ENCODE measurements at places on chromosomes 7 and 10.

- DNase-seq = no peak
These were observed 12.6 kb upstream of the SH2B2 start for GRCh38 chr7:102273749-102274712.

DNA sequence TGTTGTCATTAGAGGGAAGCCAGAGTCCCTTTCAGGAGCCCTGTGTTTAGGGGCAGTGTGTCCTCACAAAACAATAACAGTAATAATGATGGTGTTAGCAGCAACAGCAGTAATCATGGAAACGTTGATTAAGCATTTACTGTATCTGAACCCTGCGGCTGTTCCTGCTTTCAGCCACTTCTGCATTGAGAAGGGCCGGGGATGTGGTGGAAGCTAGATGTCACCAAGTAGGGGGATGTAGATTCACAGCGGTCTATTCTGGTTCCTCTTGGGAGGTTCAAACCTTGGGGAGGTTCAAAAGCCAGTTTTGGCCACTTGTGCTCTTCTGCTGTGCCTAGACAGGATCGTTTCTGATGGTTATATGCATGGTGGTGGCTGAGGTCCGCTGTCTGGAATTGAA, 44.8 kb downstream of the PRPF18 start:
- no peak for DNase-seq

- DNase-seq = no peak
These were observed 142.0 kb upstream of the AGK start for GRCh38 chr7:141409219-141409618.

DNA sequence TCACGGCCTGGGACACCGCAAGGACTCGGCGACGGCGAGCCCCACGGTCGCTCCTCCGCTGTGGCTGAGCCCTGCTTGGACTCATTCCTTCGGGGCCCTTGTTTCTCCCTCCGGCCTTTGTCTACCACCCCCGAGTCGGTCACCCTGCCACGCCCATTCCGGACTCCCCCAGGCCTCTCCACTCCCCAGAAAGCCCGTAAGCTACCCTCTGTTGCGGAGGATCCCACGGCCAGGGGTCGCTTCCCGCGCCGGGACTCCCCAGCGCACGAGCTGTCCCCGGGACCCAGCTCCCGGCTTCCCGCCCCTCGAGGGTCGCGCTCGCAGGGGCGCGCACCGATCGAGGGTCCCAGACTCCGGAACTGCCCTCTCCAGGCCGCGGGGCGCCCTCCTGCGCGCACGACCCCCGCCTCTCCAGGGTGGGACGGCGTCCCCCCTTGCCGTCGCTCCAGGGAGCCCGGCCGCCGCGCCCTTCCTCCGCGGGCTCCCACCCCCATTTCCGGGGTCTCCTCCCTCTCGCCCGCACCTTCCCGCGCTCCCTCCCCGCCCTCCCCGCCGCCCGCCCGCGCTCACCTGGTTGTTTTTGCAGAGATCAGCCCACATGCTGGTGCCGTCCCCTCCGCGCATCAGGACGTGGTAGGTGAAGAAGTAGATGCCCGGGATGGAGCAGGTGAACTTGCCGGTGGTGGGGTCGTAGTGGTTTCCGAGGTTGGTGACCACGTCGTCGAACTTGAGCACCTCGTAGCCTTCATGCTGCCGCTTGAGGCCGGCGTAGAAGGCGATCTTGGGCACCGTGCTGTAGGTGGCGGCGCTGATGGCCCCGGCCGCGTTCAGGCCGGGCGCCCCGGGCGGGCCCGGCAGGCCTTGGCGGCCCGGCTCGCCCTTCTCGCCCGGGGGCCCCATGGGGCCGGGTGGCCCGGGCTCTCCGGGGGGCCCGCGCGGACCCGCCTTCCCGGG, 1.5 kb downstream of the C1QL3 start:
- no peak for DNase-seq

DNA sequence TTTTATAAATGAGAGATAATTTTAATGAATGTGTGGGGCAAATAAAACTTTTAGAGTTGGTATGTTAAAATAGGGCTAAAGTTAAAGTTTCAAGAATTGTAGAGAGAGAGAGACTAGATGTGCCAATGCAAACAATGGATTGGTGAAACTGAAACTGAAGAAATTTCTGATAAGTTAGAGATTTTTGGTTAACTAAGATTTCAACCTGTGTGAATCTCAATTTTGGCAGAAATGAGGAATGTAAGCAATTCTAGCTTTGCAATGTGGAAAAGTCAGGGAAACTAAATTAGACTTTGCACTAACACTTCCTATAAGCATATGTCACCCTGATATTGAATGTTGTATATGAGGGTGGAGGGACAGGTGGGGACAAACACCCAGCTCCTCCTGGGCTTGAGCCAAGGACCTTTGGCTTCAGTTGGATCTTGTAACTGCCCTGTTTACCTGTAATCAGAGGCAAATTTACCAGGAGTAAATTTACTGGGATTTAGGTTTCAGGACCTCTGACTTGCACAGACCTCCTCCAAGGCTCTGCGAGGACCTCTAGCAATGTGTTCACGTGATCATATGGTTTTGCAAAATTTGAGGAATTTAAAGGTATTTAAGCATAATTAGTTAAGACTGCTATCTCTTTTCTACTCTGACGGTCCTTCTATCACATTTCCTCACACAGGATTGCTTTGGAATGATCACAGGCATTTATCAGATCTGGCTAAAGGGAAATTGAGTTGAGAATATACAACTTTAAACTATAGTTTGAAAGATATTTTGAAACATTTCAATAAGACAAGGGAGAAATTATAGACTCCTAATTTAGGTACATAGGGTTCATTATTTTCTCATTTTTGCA, 33.1 kb upstream of the RPA3 start:
- no peak for DNase-seq

- DNase-seq = no peak
These were observed 297.6 kb upstream of the PITRM1 start for GRCh38 chr10:3470191-3470590.

- no peak for DNase-seq
These were observed 891.2 kb downstream of the PCDH15 start for GRCh38 chr10:53909791-53910190.

DNA sequence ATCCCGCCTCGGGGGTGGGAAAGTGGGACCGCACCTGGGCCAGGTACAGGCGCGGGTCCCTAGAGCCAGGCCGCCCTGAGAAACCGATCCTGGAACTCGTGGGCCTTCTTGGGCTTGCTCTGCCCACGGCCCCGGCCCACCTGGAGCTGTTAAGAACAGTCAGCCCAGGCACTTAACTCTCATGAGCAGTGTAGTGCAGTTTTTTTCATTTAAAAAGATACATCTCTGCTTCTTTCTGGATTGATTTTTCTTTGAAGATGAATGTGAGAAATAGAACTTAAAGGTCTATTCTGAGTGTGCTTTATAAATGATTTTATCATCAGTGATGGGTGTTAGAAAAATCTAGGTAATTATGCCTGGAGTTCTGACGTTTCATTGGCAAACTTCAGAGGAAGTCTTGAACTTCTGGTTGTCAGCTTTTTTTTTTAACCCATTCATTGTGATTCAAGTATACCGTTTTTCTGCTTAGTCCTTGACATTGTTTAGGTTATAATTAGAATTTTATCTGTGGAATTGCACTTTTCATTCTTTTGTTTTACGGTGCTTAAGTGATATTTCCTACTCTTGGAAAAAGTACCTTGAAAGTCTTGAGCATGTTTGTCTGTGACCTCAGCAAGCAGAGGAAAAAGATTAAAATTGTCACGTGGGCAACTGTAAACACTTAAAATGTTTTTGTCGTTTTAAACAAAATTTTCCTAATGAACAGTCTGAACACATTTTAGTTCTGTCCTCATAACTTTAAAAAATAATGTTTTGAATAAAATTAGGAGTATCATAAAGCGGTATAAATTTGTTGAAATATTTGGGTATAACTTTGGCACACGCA, 906 bp downstream of the CDK1 start:
- no peak for DNase-seq

- no peak for DNase-seq
These were observed 43.5 kb downstream of the LOXL4 start for GRCh38 chr10:98224509-98224908.

DNA sequence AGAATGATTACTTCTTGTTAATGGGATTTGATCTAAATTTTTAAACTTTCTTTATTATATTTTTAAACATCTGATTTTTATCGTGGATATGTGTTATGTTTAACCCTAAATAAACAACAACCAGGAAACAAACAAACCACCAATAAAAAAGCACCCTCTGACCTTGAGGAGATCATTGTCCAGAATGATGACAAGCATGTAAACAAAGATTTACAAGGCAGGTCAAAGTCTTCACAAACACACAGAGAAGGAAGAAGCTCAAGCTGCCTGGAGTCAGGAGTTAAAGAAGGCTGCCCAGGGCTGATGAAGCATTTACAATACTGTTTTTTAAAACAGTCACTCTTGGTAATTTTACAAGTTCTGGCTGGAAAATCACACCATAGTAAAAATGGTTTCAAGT, 31.0 kb upstream of the EGFR start:
- no peak for DNase-seq

DNA sequence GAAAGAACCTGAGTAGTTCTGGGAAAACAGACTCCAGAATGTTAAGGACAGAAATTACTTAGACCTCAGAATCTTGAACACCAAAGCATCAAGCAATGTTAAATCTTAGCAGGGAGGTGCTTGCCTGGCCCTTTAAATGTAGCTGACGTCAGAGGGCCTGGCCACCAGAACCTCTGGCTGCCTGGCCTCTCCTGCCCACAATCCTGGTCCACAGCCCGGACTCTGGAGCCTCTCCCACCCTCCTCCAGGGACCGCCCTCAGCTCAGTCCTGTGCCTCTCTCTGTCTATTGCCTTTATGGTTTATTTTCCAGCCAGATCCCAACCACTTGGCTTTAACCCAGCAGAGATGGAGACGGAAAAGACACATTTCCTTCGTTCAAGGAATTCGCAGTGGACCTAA, 42.2 kb upstream of the EGR2 start:
- no peak for DNase-seq

DNA sequence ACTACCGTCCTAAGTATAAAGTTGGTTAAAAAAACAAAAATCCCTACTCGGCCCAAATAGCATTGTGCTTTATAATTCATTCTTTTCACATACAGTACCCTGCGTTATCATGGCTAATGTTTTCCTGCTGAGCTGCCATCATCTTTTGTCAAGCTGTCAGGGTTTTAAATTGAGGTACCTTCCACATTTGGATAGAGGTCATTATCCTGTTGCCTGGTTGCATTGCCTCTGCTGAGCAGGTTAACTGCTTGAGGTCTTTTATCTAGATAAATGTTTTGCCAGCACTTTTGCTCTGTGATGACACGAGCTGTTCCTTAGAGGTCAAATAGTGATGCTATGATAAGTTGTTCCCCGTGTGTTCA, 94.4 kb upstream of the FZD1 start:
- no peak for DNase-seq

DNA sequence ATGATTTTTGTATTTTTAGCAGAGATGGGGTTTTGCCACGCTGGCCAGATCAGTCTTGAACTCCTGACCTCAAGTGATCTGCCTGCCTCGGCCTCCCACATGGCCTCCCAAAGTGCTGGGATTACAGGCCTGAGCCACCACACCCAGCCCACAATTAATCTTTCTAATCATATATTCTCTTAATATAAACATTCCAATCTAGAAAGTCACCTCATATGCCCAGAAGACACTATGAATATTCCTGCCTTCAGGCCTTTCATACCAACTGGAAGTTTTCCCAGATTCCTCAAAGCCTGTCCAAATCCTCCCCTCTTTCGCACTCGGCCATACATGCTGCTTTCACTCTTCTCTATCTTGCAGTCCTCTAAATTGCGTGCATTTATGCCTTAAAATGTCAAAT, 32.6 kb downstream of the PDZD8 start:
- DNase-seq = no peak

- no peak for DNase-seq
These were observed 35.0 kb downstream of the LHFPL3 start for GRCh38 chr7:104363355-104363754.

DNA sequence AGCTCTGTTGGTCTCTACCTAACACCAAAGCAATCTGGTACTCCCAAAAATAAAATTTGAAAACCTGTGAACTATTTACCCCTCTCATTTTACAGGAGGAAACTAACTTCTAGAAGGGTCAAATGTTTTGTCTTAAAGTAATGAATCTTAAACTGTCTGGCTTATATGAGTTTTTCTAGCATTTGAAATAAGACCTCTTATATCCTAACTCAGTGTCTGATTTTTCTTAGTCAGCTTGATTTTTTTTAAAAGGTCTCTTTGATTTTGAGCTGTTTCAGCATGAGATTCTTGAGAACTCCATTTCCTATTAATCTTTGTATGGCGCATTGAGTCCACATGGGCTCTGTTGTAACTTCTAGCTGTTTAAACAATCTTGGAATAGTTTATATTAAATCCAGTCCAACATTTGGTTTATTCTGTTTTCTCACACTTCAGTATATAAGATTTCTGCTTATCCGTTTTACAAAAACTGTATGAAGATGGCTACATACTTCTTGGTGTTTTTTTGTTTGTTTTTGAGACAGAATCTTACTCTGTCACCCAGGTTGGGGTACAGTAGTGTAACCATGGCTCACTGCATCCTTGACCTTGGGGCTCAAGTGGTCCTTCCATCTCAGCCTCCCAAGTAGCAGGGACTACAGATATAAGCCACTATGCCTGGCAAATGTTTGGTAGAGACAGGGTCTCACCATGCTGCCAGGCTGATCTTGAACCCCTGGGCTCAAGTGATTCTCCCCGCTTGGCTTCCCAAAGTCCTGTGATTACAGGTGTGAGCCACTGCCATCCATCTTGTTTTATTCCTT, 91.1 kb downstream of the PPP1R9A start:
- no peak for DNase-seq

DNA sequence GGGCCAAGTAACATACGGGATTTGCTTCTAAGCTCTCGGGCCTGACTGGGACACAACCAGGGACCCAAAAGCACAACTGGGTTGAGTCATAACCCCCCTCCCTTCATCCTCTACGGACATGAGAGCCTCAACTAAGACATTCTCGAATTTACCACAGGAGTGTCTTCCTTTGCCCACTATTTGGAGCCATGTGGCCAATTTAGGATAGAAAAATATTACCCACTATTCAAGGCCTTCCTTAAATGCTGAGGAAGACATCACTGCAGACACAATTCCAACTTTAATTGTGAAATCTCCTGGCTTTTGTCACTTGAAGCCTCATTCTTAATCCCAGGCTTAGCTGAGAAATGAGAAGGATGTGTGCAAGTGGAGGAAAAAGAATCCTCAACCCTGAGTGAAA, 11.8 kb downstream of the CTBP2 start:
- no peak for DNase-seq

- DNase-seq = no peak
These were observed 51.0 kb downstream of the FBXW4 start for GRCh38 chr10:101644002-101644401.

- DNase-seq = no peak
These were observed 119.3 kb downstream of the CALN1 start for GRCh38 chr7:72292794-72293193.

- DNase-seq = no peak
These were observed 86.2 kb upstream of the ANLN start for GRCh38 chr7:36303202-36304098.
